ENCODE measurements at places on chromosomes 6 and 20. TPM values are rescaled to one million over a fixed set of nuclear protein-coding genes. Genes with fewer than 3 reads are reported as not detected.

The ARMH2 gene
- not detected for total RNA-seq

The HRH3 gene
- not detected for total RNA-seq

The SLC26A8 gene
- total RNA-seq = not detected

The RAD21L1 gene
- total RNA-seq = not detected

The SLC25A27 gene
- 52.8 TPM for total RNA-seq

The ACTL10 gene
- 2.6 TPM for total RNA-seq

The POPDC3 gene
- not detected for total RNA-seq

The LINC00237 gene
- total RNA-seq = not detected

The DNMT3B gene
- total RNA-seq = 1.3 TPM

The FABP7 gene
- not detected for total RNA-seq

The ALDH8A1 gene
- 0.42 TPM for total RNA-seq

The DEF6 gene
- 9.1 TPM for total RNA-seq

The CDSN gene
- 0.28 TPM for total RNA-seq

The NMBR gene
- 0.49 TPM for total RNA-seq

The ID4 gene
- 83.3 TPM for total RNA-seq

The RHAG gene
- not detected for total RNA-seq

The LY6G6D gene
- total RNA-seq = not detected

The ADGRG6 gene
- 6.8 TPM for total RNA-seq

The ZC3H12D gene
- total RNA-seq = 1.9 TPM

The LTA gene
- total RNA-seq = not detected

The OR2H2 gene
- not detected for total RNA-seq

The FAM184A gene
- total RNA-seq = 0.54 TPM

The RIPPLY2 gene
- not detected for total RNA-seq

The SNX9 gene
- 87.2 TPM for total RNA-seq

The LY6G6C gene
- not detected for total RNA-seq

The MUC22 gene
- not detected for total RNA-seq

The ISM1 gene
- total RNA-seq = 20.4 TPM

The SPEF1 gene
- total RNA-seq = 0.27 TPM

The PNPLA1 gene
- not detected for total RNA-seq

The NDUFAF5 gene
- 5.3 TPM for total RNA-seq

The NELFE gene
- total RNA-seq = 69.3 TPM

The PGC gene
- not detected for total RNA-seq

The CD2AP gene
- 27.1 TPM for total RNA-seq

The EEF1A2 gene
- total RNA-seq = not detected

The MRPL18 gene
- 34.8 TPM for total RNA-seq

The EDN1 gene
- 6.5 TPM for total RNA-seq

Measured in thoracic aorta (tissue), 2 donors.